ENCODE measurements at places on chromosomes 11 and 22.

DNA sequence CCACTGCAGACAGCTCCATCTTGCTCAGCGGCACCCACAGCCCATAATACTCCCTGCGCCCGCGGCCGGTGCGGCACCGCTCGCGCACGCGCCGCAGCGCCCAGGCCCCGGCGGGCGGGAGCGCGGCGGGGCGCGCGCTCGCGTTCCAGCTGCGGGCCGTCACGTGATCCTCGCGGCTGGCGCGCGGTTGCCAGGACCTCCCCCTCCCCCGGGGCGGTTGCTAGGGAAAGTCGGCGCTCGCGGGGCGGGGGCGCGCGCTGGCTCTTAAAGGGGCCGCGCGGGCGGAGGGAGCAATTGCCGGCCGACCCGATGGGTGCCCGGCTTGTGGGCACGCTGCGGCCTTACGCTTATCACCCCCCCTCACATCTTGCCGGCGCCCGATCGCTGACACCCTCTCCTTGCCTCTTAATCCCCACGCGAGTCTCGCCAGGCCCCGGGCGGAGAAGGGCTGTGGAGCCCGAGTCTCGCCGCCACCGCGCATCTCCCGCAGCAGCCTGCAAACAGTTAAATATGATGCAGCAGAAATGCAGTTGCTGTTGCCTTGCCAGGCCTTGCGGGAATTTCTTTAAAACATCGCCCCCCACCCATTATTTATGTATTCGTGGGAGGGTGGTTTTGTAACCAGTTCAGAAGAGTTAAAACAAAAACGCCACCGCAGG is at the start of gene CBX6:
CBX6 (minus strand) TSS at position 45 of the 659 bp plus-strand sequence; CDS start at position 19, 26 bp downstream.
- peak; percentile 91 for DNase-seq

DNA sequence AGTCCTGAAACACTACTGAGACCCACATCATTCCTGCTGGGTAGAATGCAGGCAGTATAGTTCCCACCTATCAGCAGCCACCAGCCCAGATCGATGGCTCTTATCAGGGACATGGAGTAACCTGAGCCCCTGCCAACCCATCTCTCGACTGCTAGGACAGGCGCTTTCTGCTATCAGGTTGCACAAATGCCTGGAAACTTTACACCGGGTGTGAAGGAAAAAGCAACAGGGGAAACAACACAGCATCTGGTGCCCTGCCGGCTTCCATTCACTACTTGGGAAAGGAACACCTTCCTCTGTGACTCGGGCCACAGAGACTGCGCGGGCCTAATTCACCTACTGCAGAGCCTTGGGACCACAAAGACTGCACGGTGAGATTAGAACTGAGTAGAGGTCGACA is 18.5 kb downstream of the RBFOX2 start:
- DNase-seq = no peak

DNA sequence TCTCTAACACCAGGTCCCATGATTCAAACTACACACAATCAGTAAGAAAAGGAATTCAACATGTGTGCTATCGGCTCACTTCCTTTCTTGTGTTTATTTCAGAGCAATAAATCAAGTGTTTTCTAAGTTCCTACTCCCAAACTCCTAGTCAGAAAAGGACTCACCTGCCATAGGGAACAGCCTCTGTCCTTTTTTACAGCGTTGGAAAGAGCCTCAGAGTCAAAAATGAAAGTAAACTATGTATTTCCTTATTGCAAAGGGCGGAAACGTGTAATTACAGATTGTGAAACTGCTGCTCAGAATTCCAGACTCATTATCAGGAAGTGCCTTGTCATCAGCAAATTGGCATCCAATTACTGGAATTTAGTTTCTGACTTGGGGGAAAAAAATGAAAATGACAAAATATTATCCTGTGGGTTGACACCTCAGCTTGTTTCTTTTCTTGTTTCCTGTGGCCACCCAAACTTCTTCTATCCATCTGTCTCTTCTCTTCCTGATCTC is at the start of gene CASP4:
CASP4 (minus strand) TSS at position 220 of the 501 bp plus-strand sequence; CDS start at position 171, 49 bp downstream.
- DNase-seq = peak; percentile 96

DNA sequence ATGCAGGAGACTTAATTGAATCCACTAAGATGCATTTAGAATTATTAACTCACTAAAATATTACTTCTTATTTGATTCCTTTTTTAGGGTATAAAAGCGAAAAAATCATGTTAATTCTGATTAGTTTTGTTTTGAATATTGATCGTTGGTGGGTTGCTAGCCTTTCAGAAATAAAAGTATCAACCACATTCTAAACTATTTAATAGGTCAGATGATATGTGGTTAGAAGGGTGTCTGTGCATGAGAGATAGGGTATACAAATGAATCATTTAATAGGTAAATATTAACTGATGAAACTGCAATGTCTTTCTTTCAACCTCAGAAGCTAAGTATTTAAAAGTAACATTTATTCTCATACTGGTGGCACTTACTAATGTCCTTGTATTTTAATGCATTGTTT is 515.1 kb downstream of the CNTN5 start:
- no peak for DNase-seq

DNA sequence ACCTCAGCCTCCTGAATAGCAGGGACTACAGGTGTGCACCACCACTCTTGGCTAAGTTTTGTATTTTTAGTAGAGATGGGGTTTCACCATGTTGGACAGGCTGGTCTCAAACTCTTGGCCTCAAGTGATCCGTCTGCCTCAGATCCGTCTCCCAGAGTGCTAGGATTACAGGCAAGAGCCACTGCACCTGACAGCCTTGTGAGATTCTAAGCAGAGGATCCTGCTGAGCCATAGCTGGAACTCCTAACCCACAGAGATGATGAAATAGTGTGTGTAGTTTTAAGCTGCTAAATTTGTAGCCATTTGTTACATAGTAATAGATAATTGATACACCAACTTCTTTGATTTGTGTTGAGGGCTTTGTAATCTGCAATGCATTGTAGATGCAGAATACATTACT is 51.1 kb downstream of the CLMP start:
- no peak for DNase-seq

DNA sequence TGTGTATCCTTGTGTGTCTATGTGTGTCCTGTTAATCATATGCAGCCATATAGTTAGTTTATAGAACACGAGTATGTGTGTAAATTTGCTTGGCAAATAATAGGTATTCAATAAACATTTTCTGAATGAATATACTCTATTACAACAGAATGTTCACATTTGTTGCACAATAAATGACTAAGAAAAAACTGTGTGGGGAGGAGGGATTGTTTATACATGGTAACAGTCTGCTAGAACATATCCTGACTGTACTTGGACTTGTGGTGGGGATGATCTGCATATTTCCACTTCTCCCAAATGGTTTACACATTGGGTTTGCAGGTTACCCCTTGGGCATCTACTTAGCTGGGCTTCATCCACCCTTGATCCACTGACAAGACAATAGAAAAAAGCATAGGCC is 194.6 kb downstream of the INSC start:
- no peak for DNase-seq

DNA sequence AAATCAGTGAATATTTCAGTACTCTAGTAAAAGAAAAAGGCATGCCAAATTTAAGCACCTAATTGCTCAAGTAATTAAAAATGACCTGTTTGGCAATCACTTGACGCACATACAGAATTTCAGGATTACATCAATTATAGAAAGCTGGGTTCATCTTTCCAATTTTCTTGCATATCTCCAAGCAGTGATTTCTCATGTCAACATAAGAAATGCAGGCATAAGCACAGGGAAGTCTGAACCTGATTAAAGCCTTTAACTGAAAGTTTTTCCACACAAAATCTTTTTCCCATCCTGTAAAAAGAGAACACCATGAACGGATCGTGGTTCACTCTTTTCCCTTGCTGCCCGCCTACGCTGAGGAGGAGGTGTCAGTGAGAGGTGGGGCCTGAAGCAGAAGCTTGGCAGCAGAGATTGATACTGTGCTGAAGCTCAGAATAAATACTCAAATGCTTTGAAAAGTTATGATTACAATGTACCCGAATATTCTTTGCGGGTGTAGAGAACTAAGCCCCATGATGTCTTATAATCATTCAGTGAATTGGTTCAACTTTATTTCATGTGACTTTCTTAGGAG is 704.1 kb upstream of the CCDC90B start:
- no peak for DNase-seq

GRCh38 chr22:42114721-42115120 is 15.9 kb downstream of the CYP2D6 start:
- DNase-seq = no peak

DNA sequence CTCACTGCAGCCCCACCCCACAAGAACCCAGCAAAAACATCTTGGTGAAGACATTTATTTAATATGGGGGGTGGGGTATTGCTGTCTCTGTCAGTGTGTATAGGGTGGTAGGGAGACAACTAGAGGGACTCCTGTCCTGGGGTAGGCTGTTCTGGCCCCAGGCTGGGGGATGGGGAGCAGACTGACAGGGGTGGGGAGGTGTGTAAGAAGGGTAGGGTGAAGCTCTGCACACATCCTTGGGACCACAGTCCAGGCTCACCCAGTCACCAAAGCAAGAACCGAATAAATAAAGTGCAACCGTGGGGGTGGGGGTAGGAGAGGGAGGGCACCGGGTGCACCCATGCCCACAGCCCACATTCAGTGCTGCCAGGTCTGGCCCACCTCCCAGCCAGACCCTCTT is 7.8 kb upstream of the HPX start:
- no peak for DNase-seq

- no peak for DNase-seq
Observed at GRCh38 chr11:57387289-57388030, 3.0 kb downstream of the PRG2 start.

DNA sequence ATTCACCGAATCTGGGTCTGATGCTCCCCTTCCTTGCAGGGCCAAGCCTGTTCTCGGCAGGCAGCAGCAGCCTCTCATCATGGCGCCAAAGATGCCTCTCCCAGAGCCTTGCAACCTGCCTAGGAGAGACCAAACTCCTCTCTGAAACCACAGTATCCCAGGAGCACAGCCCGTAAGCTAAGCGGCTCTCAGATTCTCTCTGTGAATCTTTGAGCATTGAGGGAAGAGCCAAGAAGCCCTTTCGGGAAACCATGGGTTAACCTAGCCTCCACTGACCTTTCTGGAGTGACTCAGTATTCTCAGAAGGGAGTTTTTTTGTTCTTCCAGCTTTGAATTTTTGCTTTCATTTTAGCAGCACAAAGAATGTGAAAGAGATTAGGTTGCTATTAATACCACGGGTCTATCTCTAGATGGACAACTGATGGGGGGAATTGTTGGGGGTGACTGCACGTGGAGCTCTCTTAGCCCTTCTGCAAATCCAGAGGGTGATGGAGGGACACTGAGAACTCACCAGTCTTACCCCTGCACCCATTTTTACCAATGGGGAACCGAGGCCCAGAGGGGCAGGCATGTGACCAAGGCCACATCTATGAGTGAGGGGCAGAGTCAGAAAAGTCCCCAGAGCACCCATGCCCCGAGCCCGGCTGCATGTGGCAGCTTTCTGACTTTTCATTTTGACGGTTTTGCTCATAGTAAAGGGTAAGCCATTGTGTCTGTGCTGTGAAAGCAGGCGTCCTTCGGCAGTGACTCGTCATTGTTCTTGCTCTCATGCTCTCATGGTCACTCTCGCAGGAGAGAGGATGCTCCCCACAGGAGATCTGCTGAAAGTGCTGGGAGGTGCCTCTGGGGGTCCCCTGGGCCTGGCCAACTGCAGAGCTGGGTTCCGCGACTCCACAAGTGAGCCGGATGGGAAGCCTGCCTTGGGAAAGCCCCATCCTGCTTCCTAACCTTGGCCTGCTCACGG is 36.0 kb downstream of the IRAG1 start:
- DNase-seq = no peak

DNA sequence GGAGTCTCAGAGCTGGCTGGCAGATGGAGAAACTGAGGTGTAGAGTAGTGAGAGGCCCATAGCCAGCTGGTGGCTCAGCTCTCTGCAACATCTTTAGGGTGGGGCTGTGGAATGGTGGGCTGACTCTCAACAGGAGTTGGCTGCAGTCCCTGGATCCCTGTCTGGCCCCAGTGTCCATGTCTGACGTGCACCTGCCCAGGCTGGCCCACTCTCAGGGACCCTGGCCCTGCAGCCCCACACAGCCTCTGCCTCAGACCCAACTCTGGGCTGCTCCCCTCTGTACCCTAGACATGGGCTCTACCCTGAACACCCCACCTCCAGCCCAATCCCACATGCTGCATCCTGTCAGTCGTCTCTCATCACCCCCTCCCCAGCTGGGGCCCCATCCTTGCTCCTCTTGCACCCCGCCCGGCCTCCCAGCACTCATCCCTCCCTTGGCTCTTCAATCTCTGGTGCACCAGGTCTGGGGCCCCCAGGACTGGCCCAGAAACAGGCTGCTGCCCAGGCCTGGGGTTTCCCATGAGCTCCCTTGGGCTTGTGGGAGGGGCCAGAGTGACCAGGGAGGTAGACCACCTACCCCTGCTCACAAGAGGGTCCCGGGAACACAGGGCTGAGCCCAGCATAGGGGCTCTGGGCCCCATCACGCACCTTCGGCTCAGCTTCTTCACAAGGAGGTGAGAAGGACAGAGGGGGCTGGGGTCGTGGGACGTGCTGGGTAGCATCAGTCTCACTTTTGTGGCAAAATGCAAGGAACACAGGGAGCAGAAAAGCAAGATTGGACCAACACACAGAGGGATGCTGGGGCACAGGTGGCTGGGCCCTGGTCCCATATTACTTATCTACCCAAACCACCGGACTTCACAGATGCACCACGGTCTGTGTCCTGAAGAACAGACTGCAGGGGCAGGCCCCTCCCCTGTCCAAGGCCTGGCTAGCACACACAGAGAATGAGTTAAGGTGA is 31.5 kb downstream of the ARVCF start:
- DNase-seq = no peak

DNA sequence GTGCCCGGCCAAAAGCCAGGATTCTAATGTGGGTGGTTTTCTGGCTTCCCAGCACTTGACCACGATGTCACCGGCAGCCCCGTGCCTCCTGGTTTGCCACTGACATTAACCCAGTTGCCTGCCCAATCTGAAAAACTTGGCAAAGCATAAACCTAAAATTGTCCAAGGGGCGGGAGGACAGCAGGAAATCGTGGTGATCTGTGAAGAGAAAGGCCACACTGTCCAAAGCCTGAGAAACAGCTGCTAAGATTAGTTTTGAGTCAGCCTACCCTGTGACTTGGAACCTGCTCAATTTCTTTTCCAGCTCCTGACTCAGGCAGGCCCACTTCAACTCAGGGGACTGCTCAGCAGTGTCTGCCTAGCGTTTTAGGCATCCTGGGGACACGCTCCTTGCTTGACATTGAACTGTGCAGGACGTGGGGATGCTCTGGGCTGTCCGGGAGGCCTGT is 8.2 kb upstream of the F2 start:
- peak; percentile 83 for DNase-seq

DNA sequence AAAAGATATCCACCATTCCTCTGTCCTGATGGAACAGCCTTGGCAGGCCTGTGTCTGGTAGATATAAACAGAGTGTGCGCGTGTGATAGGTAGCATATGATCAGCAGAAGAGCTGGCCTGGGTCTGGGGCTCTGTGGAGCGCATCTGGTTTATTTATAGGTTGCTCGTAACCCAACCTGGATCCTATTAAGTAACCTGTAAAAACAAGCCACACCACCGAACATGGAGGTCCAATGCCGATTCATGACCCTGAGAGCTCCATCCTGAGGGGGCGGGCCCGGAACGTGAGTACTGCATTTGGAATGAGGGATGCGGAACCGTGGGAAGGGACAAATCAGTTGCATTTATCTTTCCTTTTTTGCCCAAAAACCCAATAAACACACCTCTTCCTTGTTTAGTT is 31.9 kb upstream of the APOL5 start:
- no peak for DNase-seq
